ENCODE measurements at places on chromosomes 12 and 14.

DNA sequence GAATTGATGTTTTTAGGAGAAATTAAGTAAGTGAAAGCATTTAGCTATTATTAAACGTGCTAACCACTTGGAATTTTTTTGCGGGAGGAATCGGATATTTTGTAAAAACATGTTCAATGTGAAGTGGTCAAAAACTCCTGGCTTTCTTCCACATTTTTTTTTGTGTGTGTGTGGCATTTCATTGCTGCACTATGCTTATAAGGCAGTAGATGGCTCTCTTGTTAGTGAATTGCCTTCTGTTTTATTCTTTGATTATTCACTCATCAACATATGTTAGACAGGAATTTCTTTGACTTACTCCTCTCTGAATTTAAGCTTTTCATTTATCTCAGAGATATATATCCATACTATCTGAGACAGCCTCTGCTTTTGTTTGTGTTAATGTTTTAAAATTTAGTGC lies 71.3 kb downstream of the DERA start:
- DNase-seq, result no peak

DNA sequence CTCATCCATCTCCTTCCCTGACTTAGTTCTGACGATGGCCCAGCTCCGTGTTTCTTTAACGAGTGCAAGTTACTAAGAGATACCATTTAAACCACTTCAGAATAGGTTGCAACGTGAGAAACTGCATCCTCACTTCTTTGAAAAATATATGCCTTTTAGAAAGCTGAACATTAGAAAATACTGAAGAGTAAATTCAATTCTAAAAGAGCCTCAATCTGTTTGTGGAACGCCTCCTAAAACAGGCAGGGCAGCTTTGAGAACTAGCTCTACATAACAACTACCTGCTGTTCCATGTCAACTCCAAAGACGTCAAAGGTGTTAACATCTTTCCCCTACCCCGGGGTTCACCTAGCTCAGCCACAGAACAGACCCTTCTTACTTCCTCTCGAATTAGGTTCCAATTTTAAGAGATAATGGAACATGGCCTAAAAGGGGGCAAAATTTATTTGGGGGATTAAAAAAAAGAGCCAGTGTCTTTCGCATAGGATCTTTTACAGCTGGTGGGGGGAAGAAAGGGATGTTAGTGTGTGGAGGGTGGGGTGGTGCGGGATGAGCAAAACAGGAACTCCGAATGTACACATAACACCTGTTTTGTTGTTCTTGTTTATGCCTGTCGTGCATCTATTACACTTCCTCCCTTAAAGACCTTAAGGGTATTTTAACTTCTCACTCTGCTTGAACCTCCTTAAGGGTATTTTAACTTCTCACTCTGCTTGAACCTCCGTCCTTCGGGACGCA lies 3.3 kb downstream of the BHLHE41 start:
- no peak for DNase-seq

GRCh38 chr12:109451400-109451799 lies 25.7 kb downstream of the KCTD10 start:
- DNase-seq, result no peak

- DNase-seq, result peak; percentile 98
Measured at GRCh38 chr14:62691647-62692489, 353.4 kb downstream of the KCNH5 start.

- no peak for DNase-seq
Measured at GRCh38 chr14:33917661-33918060, 33.2 kb downstream of the EGLN3 start.

- no peak for DNase-seq
Measured at GRCh38 chr14:64193821-64194220, 100.3 kb downstream of the ESR2 start.

DNA sequence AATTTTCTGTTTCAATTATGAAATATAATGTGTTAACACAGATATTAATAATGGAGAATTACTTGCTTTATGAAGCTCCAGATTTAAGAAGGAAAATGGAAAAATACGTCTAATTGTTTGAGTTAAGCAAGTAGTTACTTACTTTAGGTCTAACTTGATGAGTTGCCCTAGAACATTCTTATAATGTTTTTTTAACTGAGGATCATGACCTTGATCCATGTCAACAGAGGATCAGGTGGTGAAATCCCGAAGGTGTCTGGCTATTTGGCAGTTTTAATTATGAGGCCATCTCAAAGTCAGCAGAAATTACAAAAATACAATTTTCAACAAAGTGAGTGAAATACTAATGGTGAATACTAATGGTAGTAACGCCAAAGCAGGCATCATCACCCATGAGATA lies 57.0 kb upstream of the REP15 start:
- DNase-seq, result no peak

GRCh38 chr14:105476831-105477659 lies 2.4 kb downstream of the CRIP2 start:
- no peak for DNase-seq

GRCh38 chr12:63917477-63917862 lies 73.0 kb downstream of the SRGAP1 start:
- DNase-seq, result no peak

- DNase-seq, result no peak
Measured at GRCh38 chr14:103158688-103159087, 35.4 kb downstream of the TNFAIP2 start.

GRCh38 chr12:92608151-92609091 lies 94.4 kb upstream of the PLEKHG7 start:
- no peak for DNase-seq

- DNase-seq, result no peak
Measured at GRCh38 chr14:69013943-69014782, 35.1 kb upstream of the ACTN1 start.

GRCh38 chr12:74685385-74685784 lies 147.8 kb downstream of the ATXN7L3B start:
- no peak for DNase-seq

DNA sequence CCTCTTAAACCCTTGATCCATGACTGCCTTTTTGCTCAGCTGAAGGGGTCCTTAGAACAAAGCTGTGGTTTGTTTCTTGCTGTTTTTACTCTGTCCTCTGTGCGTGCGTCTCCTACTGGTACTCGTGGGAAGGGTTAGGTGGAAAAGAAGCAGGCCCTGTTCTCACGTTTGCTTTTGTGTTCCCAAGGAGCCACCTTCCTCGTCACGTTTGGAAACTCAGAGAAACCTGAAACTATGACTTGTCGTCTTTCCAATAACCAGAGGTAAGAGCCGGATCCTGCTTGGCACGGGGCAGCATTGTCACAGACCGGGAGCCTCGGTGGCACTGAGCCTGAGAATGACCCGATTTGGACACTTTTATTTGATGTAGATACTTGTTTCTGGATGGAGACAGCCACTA lies 13.1 kb downstream of the ZFYVE21 start:
- DNase-seq, result no peak

DNA sequence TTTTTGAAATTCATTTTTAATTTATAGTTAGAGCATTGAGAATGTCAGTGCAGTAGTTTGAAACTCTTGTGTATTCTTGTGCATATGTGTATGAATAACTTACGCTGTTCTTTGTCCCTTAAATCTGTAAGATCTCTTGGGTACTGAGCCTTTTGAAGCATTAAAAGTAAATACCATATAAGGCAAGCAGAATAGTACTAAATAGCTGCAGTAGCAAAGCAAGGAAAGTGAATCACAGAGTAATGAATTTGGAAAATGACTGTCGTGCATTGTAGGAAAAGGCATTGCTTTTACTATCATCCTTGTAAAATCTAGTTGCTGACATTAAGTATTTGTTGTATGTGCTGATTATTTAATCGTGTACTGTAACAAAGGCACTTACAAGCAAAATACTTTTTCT lies 12.1 kb downstream of the CNOT2 start:
- no peak for DNase-seq

DNA sequence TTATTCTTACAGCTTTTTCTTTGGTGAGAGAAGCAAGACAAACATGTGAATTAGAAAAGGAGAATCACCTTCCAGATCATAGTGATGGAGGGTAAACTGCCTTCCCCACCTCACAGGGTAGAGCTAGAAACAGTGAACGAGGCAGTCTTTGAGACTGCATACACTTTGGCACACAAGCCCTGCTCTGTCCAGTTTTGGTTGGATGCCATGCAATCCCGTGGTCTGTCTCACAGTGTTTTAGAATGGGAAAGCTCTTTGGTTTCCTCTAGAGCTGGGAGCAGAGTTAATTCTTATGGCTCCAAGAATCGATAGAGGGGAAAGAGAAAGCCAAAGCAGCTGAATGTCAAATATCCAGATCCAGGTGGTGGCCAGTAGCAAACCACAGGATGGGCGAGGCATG lies 21.9 kb downstream of the TDP1 start:
- DNase-seq, result no peak

- no peak for DNase-seq
Measured at GRCh38 chr12:57250956-57251355, at the start of gene STAC3. Gene STAC3, minus strand, starts transcription at chr12:57251187. Its CDS starts 1,551 bp downstream, at chr12:57249636.

- no peak for DNase-seq
Measured at GRCh38 chr14:91202234-91202974, 42.1 kb downstream of the GPR68 start.

GRCh38 chr12:128191380-128191779 lies 75.6 kb upstream of the TMEM132C start:
- no peak for DNase-seq

DNA sequence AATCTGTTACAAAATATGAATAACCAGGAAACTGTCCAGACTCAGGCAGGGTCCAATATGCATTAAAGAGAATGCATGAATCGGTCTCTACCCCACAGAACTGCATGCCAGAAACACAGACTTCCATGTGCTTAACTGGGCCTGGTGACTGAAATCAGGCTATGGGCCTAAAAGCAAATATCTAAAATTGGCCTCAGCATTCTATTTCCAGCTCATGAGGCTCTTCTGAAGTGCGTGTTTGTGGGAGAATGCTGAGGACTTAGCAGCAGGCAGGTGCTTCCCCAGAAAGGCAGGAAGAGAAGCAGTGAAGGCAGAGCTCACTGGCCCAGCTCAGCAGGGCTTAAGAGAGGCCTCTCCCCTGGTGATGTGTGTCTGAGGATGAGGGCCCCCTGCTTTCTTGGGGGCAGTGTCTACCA lies 48.5 kb downstream of the ADGRD1 start:
- DNase-seq, result no peak

DNA sequence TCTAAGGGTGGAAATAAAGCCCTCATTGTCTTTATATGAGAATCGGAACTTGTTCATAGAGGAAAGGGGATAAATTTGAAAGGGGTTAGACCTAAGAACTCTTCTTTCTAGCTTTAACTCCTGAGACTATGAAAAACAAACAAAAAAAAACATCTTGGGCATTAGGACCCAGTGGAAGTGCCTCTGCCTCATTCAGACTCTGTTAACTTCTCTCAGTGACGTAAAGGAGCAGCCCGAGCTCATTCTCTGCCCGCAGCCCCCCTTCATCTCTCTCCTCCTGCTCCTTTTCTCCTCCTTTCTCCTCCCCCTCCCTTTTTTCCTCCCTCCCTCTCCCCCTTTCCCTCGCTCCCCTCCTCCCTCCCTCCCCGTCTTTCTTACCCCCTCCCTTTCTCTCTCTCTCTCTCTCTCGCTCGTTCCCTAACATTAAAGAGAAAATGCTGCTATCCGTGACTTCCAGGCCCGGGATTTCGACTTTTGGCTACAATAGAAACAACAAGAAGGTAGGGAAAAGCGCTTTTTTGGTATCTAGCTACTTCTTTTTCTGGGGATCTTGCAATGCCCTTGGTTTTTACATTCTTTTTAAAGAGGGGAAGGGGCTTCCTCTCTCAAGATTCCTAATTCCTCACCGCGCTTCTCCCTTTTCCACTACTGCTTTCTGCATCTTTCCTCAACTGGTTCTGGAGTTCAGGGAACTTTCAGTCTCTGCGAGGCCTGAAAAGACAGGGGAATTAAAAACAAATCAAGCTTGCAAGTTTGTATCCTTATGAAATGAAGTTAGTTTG lies at the start of gene RBMS2:
Gene RBMS2, plus strand, starts transcription at position 231 of the 782 bp plus-strand sequence. Its CDS starts 204 bp downstream, at position 435.
- peak; percentile 89 for DNase-seq

- peak; percentile 81 for DNase-seq
Measured at GRCh38 chr14:99273766-99274345, 1.9 kb upstream of the BCL11B start.

GRCh38 chr12:107461222-107461975 lies 224.2 kb upstream of the PWP1 start:
- peak; percentile 67 for DNase-seq

- DNase-seq, result no peak
Measured at GRCh38 chr12:7293670-7294069, 10.2 kb upstream of the ACSM4 start.

GRCh38 chr14:75168586-75169335 lies 7.7 kb downstream of the TMED10 start:
- DNase-seq, result no peak

DNA sequence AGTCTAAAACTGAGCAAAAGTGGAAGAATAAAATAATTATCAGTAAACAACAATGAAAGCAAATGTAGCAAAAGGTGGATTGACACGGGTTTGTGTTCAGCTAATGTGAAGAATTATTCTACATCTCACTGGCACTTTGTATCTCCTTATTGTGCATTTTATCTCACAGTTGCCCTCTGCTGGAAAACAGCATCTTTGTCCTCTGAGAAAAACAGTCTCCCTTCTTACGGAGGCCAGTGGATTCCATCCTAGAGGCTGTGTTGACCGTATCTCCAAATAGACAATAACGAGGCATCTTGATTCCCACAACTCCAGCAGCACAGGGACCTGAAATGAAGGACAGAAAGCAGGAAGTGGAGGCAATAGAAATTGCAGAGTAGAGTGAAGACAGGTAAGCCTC lies 51.3 kb upstream of the PLBD1 start:
- DNase-seq, result no peak

GRCh38 chr12:116448165-116448739 lies 110.9 kb upstream of the MAP1LC3B2 start:
- DNase-seq, result no peak

- no peak for DNase-seq
Measured at GRCh38 chr14:32618991-32619390, 289.9 kb downstream of the AKAP6 start.

GRCh38 chr12:95651681-95652080 lies 100.4 kb upstream of the USP44 start:
- DNase-seq, result no peak

DNA sequence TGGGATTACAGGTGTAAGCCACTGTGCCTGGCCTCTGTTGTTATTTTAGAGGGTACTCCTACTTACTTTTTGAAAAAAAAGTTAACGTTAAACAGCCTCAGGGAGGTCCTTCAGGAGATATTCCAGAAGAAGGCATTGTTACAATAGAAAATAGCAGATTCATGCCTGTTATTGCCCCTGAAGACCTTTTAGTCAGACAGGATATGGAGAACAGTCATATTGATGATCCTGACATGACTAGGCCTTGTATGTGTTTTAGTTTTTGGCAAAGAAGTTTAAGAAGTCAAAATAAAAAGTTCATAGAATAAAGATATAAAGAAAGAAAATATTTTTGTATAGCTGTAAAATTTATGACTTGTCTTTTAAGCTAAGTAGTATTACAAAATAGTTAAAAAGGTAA lies 45.3 kb downstream of the WASHC3 start:
- peak; percentile 11 for DNase-seq

All from foreskin keratinocyte (primary cell).